NCI-H1694 (cell line): ENCODE measurements at places on chromosomes 7 and 10.

DNA sequence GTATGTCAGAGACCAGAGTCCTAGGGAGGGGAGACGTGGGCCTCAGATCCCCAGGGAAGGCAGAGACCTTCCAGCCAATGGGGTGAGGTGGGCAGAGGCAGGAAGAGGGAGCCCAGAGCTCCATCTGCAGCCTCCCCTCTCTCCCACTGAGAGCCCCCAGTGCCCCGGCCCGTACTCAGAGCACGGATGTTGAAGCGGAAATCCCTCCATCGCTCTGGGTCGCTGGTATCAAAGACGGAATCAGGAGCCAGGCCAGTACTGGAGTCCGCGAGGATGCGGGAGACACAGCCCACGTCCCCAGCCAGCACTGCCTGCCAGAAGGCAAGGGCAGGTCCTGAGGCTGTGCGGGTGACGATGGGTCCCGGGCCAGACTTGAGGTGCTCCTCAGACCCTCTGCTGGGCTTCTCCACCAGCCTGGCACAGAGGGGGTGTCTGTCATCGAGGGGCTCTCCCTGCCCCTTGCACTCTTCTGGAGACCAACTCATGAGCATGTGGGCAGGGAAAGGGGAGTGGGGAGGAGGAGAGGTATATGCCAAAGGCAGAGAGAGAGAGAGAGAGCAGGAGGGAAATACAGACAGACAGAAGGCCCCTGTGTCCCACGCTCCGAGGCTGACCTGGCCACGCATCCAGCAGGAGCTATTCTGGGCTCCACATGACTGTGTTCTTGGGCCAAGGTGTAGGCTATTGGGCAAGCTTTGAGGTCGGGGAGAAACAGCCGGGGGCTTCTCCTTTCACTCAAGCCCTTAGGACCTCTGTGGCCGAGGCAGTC lies at the start of gene ASB10:
Gene ASB10 (minus strand): TSS at position 611 of the 769 bp plus-strand sequence. CDS start 120 bp downstream, at position 491.
- DNase-seq, result no peak

- DNase-seq, result no peak
Measured at GRCh38 chr7:12655161-12655560, 32.3 kb upstream of the ARL4A start.

DNA sequence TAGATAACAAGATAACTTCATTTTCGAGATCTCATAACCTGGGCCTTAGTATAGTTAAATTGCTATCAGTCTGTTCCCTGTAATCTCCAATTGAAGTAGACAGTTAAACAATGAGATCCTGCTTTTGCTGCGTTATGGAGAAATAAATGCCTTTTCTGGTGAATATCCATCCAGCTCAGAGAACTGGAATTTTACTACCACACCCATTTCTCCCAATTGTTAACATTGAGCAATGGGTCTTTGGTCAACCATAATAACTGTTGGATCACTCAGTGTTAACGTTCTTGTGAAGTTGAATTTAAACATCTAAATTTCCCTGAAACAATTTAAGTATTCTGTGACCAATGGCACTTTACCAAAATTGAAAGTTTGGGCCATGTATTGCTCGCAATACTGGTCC lies 3.0 kb downstream of the CALU start:
- DNase-seq, result no peak

- DNase-seq, result no peak
Measured at GRCh38 chr10:68517188-68517587, 10.1 kb downstream of the SLC25A16 start.

DNA sequence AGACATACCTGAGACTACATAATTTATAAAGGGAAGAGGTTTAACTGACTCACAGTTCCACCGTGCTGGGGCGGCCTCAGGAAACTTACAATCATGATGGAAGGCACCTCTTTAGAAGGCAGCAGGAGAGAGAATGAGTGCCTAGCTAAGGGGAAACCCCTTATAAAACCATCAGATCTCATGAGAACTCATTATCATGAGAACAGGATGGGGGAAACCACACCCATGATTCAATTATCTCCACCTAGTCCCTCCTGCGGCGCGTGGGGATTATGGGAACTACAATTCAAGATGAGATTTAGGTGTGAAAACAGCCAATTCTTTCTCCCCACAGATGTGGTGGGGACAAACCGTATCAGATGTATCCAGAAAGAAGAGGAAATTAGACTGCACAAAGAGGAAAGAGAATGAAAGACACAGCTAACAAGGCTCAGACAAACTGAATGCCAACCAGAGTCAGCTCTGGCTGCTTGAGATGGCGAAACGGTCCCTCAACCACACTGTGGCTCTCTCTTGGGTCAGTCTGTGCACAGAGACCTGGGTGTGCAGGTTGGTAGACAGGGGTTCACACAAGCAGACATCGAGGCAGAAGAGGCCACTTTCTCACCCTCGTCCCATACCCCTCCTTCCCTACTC lies 375.6 kb downstream of the SFMBT2 start:
- no peak for DNase-seq

DNA sequence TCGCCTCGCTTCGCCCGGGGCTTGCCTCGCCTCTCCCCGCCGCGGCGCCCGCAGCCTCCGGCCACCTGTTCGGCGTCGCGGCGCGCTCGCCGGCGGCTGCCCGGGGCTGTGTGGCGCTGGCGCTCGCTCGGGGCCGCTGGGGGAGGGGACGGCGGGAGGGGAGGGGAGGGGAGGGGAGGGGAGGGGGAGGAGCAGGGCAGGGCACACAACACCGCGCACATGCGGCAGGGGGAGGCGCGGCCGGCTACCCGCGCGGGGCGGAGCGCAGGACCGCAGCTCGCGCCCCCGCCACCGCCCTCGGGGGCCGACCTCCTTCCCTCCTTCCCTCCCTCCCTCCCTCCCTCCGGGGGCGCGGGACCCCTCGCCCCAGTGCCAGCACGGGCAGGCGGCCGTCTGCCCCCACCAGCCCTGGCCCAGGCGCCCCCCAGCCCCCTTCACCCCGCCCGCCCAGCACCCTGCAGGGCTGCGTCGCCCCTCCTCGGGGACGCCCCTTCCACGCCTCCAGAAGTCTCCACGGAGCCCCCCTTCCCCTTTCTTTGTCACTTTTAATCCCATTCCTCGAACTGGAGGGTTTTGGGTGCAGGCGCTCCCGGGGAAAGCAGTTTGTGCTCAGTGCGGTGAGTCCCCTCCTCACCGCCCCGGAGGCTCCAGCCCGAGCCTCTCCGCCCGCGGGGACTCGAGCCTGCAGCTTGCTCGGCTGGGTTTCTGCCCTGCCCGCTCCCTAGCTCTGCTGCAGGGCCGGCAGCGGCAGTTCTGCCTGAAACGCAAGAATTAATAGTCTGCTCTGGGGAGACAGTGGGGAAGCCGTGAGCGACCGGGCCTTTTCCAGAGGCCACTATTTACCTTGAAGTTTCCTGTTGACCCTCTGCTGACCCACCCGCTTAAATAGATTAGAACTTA lies at the start of gene PARD3:
Gene PARD3 (minus strand): TSS at position 112 of the 900 bp plus-strand sequence. CDS start 301 bp downstream, outside the sequence.
- peak; percentile 39 for DNase-seq

GRCh38 chr10:86023931-86024280 lies 342.7 kb downstream of the GRID1 start:
- DNase-seq, result no peak

DNA sequence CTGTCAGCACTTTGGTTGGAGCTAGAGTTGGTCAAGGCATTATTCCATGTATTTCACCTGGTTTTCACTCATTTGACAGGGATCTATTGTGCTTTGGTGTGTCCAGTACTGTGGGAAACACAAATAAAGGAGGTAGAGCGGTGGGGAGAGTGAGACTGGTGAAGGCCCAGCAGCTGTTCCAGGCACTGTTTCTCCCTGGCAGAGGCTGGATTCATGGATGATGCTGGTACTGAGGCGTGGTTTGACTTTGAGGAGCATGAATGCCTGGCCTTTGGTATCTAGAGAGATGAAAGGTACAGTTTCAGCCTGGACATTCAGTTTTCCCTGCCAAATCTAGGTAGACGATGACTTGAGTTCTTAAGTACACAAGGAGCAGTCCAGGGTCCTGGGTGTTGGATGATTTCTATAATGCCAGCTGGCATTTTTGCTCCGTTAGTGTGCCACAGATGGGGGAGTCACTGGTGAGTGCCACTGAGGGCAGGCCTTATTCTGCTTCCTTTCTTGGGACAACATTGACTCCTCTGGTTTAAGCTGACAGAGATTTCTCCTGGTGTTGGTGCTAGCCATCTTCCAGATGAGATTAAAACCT lies 162.2 kb upstream of the BMPER start:
- no peak for DNase-seq

DNA sequence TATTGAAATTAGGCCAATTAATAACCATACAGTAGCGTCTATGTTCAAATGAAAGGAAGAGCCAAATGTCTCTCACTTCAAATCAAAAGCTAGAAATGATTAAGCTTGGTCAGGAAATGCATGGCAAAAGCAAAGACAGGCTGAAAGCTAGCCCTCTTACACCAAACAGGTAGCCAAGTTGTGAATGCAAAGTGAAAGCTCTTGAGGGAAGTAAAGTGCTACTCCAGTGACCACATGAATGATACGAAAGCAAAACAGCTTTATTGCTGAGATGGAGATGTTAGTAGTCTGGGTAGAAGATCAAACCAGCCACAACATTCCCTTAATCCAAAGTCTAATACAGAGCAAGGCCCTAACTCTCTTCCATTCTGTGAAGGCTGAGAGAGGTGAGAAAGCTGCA lies 123.8 kb downstream of the TEX36 start:
- DNase-seq, result no peak

DNA sequence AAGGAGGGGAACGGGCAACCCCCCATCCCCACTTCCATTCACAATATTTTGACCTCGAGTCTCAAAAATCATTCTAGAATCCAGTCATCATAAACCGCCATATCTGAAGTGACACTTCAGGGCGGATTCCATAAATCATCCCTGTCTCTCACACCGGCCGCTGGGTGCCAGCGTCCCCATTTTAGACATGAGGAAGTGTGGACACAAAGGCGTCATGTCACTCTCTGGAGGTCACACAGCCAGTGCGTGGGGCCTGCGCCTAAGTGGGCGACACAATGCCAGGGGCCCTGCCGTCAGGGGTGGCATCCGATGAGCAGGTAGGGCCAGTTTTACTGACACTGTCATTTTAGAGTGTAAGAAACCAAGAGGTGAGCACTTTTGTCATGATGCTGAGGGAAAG lies 19.5 kb downstream of the KCNH2 start:
- no peak for DNase-seq

DNA sequence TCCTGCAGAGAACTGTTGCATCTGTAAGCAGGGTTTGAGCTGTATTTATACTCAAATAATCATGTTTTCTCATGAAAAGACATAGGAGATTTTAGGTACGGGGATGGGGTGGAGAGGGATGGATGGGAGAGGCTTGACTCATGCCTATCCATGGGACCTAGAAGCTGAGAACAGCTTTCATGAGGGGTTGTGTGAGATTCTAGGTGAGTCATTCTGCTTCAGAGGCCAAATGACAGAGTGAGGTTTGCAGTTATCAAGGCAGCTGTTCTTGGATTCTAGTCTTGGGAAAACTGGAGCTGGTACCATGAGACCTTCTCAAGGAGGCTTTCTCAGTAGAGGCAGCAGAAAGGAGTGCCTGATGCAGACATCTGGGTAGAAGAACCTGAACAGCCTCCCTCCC lies 746.9 kb downstream of the TYW1 start:
- DNase-seq, result no peak

DNA sequence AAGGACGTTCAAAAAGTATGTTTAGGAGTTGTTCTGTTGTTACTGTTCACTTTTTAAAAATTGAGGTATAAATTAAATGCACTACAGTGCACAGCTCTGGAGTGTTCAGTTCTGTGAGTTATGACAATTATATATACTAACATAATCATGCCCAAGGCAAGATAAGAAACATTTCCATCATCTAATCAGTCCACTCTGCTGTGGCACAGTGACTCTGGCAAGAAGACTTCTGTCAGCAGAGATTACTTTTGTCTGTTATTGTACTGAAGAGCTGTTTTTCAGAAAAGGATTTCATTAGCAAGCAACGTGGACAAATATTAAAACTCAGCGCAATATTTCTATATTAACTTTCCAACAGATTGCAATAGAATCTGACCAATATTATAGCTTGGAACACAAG lies 32.0 kb downstream of the ICA1 start:
- DNase-seq, result no peak

DNA sequence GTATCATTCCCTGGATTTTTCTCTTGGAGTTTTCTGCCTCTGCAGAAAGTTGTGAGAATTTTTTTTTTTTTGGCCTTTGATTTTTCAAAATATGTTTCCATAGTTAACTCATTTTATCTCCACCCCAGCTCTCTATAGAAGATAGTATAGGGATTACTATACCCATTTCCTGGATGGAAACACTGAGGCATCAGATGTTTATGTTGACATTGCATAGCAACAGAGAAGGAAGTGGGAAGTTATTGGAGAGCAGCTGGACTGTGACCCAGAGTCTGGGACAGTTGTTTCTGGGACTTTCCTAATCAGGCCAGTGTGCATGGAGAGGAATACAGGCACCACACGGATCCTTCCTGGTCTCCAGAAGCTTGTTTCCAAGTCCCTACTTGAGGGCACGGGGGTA lies 158.0 kb downstream of the CDH23 start:
- no peak for DNase-seq

DNA sequence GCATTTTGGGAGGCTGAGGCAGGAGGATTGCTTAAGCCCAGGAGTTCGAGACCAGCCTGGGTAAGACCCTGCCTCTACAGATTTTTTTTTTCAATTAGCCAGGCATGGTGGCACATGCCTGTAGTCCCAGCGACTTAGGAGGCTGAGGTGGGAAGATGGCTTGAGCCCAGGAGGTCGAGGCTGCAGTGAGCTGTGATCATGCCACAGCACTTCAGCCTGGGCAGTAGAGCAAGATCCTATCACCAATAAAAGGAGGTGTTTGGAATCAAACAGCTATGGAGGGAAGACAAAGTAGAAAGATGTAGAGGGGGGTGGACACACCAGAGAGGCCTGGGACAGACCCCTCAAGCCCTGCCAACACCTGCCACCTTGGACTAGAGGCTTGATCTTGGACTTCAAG lies 9.1 kb upstream of the TNRC18 start:
- no peak for DNase-seq

GRCh38 chr7:106915873-106916272 lies 50.8 kb downstream of the PIK3CG start:
- no peak for DNase-seq

DNA sequence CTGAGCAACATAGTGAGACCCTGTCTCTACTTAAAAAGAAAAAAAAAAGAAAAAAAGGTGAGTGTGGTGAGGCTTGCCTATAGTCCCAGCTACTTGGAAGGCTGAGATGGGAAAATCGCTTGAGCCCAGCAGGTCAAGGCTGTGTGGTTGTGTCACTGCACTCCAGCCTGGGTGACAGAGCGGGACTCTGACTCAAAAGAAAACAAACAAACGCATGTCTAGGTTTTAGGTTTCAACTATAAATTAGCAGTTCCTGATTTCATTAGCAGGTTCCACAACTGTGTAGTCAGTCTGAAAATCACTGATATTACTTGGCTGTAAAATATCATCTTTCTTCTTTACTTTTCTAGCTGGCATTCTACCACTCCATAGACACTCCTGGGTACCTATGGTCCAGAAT lies 155.7 kb upstream of the HGF start:
- DNase-seq, result no peak
